NCI-H2081 (cell line): ENCODE measurements at places on chromosomes 7 and 10.

GRCh38 chr7:29005829-29006228, 47.7 kb upstream of the TRIL start:
- no peak for DNase-seq

GRCh38 chr10:58178811-58179210, 88.9 kb downstream of the IPMK start:
- DNase-seq: no peak

DNA sequence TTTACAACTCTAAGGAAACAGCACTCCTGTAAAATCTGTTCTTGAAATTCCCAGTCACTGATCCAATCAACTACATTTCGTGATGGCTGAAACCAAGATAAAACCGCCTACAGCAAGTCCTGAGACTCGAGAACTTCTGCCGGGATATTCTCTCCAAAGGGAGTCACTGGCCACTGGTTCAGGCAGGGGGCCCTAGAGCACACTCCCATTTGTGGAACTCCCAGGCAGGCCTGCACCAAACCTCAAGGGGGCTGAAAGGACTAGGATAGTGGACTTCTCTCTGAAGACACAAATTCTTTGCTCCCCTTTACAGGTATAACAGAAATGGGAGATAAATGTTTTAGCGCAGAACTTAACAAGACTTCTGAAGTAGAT, 16.3 kb downstream of the CYTH3 start:
- DNase-seq: no peak

- no peak for DNase-seq
Measured at GRCh38 chr7:70734411-70734810, 397.5 kb upstream of the GALNT17 start.

GRCh38 chr7:106128836-106129235, 16.7 kb upstream of the SYPL1 start:
- DNase-seq: no peak

DNA sequence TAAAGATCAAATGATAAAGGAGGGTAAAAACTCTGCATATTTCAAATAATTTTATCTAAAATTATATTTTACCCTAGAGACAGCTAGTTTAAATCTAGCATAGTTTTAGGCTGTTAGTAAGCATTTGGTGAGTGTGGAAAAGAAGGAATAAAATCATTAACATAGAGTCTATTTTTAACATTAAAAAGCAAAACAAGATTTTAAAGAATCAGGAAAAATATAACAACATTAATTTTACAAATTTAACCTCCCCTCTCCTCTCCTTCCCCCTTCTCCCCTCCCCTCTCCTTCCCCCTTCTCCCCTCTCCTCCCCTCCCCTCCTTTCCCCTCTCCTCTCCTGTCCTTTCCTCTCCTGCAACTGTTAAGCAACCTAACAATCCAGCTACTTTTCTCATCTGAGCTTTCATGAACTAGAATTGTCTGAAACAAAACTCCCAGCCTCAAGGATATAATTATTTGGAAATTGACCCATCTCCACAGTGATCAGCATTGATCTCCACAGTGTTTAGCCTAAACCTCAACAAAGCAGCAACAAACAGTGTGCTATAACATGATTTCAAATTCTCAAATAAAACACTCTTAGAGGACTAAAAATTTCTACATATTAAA, 293.2 kb downstream of the PPP1R3A start:
- no peak for DNase-seq
